ENCODE measurements at places on chromosomes 7 and 10. TPM values are rescaled to one million over a fixed set of nuclear protein-coding genes. Genes with fewer than 3 reads are reported as not detected.

DNA sequence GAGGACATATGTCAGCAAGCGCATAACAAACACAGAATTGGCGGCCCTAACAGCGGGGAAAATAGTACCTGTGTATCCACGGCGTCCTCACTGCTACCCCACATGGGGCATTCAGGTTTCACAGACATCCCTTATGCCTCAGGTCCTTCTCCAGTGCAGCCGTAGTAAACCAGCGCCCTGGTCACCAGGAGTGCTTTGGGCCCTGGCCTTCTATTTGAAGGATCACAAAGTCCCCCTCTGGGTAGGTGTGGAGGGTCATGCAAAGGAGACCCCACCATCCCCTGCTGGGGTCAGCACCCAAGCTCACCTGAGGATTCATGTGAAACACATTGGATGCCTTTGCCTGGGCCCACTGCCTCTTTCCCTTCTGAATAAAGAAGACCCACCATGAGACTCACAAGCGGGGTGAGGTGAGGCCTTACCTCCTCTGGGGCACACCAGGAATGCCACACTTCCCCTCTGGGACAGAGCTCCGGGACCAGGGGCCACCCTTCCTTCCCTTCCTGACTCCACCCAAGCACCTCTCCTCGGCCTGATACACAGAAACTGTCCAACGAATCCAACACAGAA is 18.8 kb downstream of the CLRN3 start:
- DNase-seq = no peak

DNA sequence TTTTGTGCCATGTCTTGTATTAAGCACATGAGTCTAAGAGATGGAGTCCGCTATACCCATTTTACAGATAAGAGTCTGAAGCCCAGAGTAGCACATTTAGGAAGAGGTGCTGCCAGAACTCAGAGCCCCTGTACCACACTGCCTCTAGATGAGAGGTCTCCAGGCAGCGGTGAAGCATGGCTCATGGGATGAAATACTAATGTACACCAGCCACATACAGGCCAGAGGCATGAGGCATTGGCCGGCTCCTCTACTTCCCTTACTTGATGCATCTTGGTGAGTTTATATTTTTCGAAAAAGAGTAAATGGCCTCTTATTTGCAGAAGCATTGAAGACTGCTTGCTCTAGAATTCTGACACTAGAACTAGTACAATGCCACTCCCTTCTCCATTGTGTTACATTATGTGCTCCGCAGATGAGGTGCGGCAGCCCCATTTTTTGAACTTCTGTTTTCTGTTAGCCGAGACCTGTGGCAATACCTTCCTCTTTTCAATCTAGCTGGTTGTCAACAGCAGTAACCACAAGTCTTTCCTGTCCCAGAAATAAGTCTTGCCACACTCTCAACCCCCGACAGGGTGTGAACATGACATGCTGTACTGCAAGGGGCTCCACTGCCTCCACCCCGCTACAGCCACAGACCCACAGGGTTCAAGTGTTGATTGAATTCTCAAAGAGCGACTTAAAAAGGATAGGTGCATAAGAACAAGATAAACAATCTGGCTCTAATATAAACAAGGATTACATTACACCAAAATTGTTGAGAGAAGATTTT is 145.3 kb downstream of the CELF2 start:
- no peak for DNase-seq

NUTM2B gene
- 0.25 TPM for polyA plus RNA-seq

DNA sequence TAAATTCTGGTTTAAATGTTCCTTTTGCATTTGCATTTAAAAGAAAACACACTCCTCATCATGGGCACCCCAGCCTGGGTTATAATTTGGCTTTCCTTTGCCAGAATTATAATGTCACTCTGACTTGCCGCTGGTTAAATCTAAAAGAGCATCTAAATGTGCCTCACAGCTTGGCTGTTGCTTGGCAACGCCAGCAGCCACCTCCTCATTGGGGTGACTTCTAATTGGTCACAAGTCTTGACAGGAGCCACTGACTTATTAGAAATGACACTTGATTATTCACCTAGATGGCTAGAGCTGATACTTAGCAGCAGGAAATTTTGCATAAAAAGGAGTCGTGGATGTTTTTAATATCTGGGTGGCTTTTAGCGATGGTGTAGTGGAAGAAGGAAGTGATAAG is 114.3 kb downstream of the TBXAS1 start:
- DNase-seq = peak; percentile 37

DNA sequence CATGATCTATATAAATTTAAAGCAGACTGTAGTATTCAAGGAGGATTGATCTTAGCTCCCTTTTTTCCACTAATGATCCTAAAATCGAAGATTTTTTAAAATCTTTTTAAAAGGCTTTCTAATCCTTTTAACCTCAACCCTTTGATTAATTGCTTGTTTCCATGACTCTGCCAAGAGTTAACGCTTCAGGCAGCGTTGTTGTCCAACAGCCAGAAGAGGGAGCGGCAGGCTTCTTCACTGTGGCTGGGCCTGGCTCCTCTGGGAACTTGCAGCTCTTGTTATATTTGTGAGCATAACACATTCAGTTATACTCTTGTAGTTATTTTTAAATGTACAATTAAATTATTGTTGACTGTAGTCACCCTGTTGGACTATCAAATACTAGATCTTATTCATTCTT is 26.3 kb downstream of the CRCP start:
- DNase-seq = peak; percentile 52

- DNase-seq = no peak
These were observed 96.5 kb upstream of the FAM20C start for GRCh38 chr7:95863-96260.

RPEL1 gene
- 0.08 TPM for polyA plus RNA-seq

Measured in SK-N-SH (cell line).